ENCODE measurements at places on chromosomes 12 and 14.

DNA sequence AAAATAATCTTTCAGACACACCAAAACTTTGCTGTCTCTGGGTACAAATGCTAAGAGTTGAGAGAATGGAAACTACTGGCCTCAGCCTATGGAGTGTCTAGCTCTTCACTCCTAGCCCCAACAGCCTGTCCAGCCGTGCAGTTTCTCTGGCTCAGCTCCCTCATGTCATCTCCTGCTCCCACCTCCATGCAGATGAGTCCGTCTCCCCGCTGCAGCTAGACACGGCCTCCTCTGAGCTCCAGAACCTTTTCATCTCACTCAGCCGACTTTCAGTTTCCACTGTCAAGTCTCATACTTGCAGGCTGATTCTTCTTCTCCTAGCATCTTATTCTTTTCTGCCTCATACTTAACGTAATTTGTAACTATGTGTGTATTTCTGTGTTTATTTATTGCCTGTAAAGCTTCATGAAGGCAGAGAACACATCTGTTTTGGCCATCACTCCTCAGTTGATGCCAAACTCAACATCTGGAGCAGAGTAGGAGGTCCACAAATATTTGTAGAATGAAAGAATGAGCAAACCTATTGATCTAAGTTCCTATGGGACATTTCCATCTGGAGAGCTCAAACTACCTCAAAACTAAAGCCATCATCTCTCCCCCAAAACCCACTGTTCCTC is 139.8 kb upstream of the PWP1 start:
- no peak for DNase-seq

GRCh38 chr14:79016828-79017505 is 846.8 kb downstream of the NRXN3 start:
- no peak for DNase-seq

GRCh38 chr12:18923721-18924120 is 185.8 kb downstream of the CAPZA3 start:
- no peak for DNase-seq

- DNase-seq: no peak
Measured at GRCh38 chr12:94133964-94134795, 14.2 kb upstream of the PLXNC1 start.

GRCh38 chr12:62466018-62466593 is 520 bp upstream of the MON2 start:
- DNase-seq: no peak

- DNase-seq: no peak
Measured at GRCh38 chr12:49923880-49924556, 20.3 kb upstream of the FAIM2 start.

Data from stimulated activated CD8-positive, alpha-beta memory T cell treated with anti-CD3 and anti-CD28 coated beads, Interleukin-4, amount 100 ng/mL, for 1 hour (primary cell).